ENCODE measurements at places on chromosomes 5 and 9.

- no peak for DNase-seq
Observed at GRCh38 chr9:5321058-5321457, 16.5 kb upstream of the RLN2 start.

DNA sequence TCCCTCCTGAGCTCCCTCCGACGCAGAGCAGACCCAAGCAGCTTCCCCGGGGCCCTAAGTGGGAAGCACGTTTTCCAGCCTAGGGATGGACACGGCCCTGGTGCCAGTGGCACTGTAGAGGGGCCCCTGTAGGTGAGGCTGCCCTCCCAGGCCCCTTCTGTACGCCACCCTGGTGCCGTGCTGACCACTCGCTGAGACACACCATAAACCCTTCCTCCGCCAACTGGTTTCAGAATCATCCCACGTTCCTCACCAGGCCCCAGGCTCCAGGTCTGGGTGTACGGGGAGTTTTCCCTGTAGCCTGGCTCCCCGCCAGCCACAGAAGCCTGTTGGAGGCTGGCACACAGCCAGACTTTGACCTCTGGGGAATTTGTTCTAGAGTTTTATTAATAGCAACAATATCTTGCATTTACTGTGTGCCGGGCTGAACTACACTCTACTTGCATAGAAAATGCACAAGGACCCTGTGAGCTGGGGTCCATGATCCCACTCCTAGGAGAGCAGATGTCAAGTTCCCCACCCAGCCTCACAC, 18.2 kb upstream of the WDR38 start:
- DNase-seq = no peak

- no peak for DNase-seq
Observed at GRCh38 chr5:4015709-4016108, 420.1 kb downstream of the IRX1 start.

DNA sequence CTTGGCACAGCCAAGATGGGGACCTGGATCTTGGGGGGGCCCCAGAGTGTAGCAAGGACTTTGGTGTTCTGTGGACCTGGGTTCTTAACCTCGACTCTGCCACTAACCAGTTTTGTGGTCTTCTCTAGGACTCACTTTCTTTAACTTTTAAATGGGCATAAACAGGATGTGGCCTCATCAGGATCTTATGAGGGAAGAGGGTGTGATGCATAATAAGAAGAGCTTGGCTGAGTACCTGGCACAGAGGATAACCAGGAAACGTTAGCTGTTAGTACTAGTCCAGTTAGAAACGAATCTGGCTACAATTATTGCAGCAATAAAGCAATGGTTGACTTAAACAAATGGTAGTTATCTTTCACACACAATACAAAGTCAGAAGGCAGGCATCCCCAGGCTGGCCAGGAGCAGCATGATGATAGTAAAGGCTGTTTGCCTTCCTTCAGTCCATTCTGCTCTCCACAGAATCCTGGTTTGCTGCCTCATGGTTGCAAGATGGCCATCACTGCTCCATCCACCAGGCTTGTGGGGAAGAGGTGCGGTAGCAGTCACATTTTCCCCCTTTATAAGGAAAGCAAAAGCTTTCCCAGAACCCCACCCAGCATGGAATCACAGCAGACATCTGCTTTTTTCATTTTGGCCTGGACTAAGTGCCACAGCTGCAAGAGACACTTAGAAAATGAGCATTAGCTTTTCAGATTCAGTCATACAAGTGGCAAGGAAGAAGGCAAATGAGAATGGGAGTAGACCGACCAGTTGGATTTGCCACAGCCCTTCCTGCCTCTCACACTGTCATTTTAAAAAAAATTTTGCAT, 225.0 kb downstream of the AOPEP start:
- no peak for DNase-seq

DNA sequence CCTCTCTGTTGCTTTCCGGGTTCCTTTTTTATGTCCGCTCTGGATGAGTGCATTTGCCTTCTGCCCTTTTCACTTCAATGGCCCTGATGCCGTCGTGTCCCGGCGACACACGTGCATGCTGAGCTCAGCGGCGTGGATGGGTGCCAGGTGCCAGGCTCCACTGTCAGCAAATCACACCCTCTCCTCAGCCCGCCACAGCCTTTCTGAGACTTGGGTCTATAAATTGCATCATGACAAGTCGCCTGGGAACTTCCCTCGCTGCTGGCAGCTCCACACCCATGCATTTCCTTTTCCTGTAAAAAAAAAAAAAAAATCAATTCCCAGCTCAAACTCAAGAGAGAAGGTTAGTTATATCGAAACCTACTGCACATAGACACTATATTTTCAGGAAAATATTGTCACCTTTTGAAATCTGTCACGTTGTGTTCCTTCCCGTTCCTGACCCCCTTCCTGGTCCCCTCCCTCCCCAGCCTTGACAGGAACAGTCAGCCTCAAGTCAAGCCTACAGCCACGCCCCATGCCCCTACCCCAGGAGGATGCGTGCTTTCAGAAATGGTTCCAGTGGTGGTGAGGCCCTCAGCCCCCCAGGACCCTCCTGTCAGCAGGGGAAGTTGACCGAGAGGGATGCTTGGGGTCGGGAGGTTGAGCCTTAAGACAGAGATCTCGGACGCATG, 110.3 kb upstream of the PTCH1 start:
- DNase-seq = no peak

- DNase-seq = no peak
Observed at GRCh38 chr5:485113-485945, 38.9 kb downstream of the SLC9A3 start.

- peak; percentile 89 for DNase-seq
Observed at GRCh38 chr5:149063017-149063687, at the start of gene SH3TC2. TSS of gene SH3TC2 (minus strand) at chr5:149063062. CDS start at chr5:149063022, 40 bp downstream.

- DNase-seq = no peak
Observed at GRCh38 chr5:24616566-24616965, 28.2 kb downstream of the CDH10 start.

- no peak for DNase-seq
Observed at GRCh38 chr9:93141771-93142483, 7.9 kb upstream of the NINJ1 start.

- no peak for DNase-seq
Observed at GRCh38 chr5:98557916-98558315, 215.5 kb upstream of the RGMB start.

DNA sequence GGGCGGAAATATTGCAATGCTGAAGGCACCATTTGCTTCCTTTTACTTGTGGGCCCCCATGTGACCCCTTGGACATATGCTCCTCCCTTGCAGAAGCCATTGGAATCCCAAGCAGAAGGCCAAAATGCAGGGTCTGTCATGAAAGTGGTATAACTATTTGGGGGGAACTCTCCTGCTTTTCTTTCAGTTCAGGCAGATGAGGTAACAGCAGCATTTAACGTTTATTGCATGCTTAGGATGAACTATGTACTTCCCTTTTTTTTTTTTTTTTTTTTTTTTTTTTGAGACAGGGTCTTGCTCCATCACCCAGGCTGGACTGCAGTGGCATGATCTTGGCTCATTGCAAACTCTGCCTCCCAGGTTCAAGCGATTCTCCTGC, 7.8 kb downstream of the FOXI1 start:
- DNase-seq = no peak

DNA sequence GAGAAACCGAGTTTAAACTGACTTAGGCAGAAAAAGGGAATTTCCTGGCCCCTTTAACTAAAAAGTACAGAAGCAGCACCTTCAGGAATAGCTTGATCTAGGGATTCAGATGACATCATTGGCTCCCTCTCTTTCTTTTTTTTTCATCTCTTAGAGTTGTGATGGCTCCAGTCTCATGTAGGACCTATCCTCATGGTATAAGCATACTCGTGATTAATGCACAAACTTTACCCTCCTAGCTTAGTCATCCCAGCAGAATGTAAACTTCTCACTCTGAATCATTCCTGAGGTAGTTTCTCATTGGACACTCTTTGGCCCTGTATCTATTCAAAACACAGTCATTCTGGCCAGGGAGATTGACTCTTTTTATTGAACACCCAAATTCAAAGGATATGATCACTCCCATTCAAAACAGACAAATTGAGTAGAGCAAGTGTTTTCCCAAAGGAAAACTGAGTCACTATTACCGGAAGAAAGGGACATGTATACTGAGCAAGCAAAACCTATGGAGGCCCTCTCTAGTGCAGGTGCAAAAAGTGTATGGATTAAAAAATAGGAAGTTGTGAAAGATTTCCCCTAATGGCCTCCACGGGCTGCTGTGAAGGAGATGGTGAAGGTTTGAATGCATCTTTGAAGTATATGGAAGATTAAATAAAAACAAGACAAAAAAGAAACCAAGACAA, 27.6 kb upstream of the SMIM23 start:
- DNase-seq = no peak

- no peak for DNase-seq
Observed at GRCh38 chr9:16203729-16204573, 651.1 kb downstream of the CCDC171 start.

DNA sequence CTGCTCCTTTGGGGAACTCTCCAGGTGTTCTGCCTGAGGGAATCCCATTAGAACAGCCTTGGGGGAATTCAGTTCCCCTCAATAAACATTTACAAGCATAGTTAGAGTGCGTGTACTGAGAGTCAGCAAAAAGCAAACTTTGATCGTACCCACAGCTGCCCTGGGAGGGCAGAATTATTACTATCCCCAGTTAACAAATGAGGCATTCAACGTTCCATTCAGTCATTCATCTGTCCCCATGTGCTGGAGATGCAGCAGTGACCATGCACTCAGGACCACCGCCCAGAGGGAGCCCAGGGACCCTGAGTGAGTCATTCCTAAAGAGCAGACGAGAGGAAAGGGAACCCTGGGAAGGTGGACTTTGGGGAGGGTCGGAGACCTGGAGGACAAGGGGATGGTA, 19.1 kb upstream of the TTLL11 start:
- DNase-seq = no peak

GRCh38 chr5:177484902-177485549, 11.6 kb upstream of the DBN1 start:
- no peak for DNase-seq
